ENCODE measurements at places on chromosomes 3 and 15.

DNA sequence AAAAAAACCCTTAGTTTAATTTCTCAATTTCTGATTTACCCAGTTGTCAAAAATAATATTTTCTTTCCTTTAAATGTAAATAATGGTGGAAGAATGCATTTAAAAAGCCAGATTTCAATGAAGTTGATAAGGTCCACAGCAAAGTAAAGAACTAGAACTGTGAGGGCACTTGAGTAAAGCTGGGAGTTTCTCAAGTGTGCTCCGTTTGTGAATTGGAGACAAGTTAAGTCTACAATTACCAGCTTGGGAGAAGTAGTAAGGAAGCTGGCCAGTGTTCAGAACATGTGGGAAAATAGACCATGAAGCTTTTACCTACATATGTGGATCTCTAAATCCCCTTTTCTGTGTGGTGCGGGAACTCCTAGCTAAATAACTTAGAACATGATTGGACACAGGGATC lies 239.4 kb downstream of the OXSM start:
- no peak for DNase-seq

DNA sequence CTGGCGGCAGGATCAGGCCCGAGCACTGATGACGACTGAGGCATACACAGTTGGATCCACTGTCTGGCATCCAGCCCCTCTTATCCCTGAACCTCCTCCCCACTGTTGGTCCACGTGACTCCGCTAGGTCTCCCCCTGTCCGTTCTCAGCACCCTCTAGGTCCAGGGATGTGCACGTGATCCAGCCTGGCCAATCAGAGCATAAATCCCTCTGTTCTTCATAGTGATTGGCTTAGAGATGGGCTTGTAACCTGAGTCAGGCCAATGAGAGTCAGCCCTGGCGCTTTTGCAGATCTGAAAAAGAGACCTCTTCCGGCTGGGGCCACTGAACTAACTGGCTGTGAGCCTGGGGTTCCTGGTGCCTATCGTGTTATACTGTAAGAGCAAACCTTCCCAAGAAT lies 20.5 kb upstream of the IQSEC1 start:
- peak; percentile 35 for DNase-seq

DNA sequence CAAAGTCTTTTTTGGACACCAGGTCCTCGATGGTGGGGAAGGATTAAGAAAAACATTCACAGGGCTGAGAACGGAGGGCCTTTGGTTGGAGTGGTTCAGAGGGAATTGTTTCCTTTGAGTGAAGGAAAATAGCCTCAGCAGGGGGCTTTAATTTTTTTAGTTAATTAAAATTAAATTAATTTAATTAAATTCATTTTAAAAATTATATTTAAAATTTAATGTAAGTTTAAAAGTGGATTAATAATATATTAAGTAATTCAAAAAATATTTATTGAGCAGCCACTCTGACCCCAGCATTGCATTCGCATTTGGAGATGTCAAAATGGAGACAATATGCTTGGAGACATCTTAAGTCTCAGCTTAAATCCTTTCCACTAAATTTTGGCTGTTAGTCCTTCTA lies 136.7 kb downstream of the KCNH8 start:
- DNase-seq = no peak

DNA sequence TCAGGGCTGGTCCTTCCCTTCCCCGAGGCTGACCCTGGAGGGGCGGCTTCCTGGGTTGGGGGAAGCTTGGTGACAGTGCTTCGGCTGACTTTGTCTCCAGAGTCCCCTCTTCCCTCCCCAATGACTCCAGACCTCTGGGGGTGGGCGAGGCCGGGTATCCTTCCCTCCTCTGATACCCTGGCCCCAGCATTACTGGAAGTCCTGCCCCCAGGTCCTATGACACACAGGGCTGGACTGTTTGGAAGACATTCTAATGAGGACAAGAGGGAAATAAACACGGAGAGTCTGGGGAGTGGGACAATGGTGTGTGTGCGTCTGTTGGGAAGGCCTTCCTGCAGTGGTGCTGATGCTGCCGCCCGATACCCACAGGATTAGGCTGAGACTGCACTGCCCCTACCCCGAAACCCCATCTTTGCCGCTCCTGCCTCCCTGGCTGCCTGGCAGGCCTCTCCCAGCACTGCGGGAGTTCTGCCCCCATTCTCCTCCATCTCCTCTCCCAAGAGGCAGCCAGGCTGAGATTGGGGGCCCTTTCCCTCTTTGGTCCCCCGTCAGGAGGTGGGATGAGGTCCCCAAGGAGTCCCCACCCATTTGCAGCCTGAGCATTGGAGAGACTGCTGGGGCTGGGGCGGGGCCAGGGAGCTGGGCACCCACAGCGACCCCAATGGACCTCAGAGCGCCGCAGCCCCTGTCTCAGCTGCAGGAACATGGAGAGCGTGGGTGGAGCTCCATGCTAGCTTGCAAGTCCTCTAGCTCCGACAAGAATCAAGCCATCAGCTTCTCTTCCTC lies 29.7 kb upstream of the FBLN2 start:
- no peak for DNase-seq

DNA sequence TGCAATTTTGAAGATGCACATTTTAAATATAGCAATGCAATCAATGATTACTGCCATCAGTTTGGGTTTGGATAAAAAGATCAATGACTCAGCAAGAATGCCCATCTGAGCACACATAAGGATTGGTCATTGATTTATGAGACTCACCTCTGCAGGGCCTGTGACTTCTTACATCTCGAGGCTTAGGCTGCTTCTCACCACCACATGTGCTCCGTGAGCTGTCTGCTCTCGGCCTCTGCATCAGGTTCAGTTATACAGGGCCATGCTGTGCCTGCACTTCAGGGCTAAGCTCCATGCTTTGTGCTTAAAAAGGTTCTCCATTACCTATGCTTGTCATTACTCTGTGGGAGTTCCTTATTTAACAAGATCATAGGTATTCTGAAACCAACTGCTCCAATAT lies 887.5 kb downstream of the DIPK2A start:
- peak; percentile 8 for DNase-seq

GRCh38 chr3:194042927-194043326 lies 93.0 kb upstream of the HES1 start:
- DNase-seq = no peak

DNA sequence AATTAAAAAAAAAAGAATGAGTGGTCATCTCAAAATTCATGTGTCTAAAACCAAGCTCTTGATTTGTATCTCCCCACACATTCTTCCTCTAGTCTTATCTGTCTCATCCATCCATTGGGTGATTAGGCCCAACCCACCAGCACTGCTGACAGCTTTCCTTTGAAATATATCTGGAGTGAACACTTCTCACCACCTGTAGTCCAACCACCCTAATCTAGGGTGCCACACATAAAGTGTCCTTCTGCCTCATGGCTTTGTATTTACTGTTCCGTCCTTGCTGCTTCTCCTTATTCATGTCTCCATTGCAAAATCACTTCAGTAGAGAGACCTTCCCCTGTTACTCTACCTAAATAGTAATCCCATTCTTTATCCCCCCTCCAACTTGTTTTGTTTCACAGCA lies 82.4 kb upstream of the PTX3 start:
- DNase-seq = no peak

DNA sequence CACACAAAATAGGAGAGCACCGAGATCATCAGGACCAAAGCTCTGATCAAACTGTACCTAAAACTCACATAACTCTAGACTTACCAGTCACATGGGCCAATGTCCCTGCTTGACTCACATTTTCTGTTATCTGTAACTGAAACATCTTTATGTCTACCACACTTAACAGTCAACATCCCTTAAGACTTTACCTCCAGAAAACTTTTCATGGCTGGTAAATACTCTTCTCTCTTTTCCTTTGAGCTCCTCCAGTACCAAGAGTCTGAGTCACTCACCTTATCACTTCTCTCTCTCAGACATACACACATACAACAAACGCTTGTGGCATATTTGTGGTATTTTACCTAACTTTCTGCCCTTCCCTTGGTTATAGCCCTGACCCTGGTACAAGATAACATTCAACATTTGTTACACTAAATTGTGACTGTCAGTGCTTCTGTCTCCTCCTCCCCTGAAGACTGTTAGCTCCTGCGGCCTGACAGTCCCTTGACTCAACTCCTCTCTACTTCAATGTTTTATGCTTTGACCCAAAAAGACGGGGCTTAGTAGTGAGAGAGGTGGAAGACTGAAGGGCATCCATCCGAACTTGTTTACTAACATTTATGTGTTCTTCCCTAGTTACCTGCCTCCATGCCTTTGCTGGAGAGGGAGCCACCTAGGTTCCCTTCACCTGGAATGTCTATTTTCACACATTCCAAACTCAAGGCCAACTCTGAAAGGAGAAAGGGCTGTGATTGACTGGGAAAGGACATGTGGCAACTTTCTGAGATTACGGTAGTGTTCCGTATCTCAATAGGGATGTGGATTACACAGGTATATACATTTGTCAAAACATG lies 3.7 kb upstream of the EFHB start:
- DNase-seq = no peak

DNA sequence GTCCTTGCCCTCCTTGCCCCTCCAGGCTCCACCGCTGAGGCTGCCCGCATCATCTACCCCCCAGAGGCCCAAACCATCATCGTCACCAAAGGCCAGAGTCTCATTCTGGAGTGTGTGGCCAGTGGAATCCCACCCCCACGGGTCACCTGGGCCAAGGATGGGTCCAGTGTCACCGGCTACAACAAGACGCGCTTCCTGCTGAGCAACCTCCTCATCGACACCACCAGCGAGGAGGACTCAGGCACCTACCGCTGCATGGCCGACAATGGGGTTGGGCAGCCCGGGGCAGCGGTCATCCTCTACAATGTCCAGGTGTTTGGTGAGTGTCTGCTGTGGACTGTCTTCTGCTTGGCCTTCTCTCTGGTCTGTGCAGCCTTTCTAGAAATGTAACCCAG lies 61.0 kb downstream of the BOC start:
- no peak for DNase-seq

GRCh38 chr3:109328202-109328601 lies 9.1 kb downstream of the DPPA4 start:
- no peak for DNase-seq

GRCh38 chr3:106386050-106386449 lies 517.2 kb upstream of the CBLB start:
- DNase-seq = peak; percentile 10

- no peak for DNase-seq
These were observed 102.1 kb downstream of the SRGAP3 start for GRCh38 chr3:9147215-9147895.

- DNase-seq = peak; percentile 88
These were observed 7.1 kb downstream of the CSPG5 start for GRCh38 chr3:47571391-47572175.

Measured in NCI-H524 (cell line).